ENCODE measurements at places on chromosomes 2 and 18.

DNA sequence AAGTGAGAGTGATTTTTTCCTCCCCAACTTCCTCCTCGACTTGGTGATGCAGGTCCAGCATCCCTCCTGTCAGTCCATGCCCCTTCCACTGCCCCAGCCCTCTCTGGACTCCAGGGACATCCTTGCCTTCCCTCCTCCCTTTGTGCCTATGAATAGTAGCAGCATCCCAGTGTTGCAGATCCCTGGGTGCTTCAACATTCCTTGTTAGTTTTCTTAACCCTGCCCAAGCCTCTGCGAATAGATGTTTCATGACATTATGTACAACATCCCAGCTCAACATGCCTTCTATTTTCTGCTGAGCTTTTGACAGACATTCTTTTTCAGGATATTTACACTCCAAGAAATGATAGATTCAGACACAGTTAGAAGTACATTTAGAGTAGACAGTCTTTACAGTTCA lies 35.3 kb upstream of the CCDC150 start:
- no peak for DNase-seq

- peak; percentile 19 for DNase-seq
These were observed 905 bp upstream of the IAH1 start for GRCh38 chr2:9473308-9473984.

DNA sequence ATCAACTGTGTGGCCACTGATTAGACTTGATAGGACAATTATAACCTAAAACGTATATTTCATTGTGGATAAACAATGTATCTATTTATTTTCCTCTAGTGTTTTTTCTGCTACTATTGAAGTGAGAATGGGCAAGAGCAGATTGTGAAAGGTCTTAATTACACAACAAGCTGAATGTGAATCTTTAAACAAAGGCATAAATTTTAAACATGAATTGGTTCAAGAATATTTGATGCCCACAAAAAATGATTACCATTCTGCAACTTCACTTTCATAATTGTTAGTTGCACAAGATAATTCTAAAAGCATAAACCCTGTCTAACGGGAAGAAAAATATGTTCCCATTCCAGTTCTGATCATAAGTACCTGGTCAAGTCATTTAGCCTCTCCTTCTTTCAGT lies 285.6 kb downstream of the GULP1 start:
- peak; percentile 13 for DNase-seq

DNA sequence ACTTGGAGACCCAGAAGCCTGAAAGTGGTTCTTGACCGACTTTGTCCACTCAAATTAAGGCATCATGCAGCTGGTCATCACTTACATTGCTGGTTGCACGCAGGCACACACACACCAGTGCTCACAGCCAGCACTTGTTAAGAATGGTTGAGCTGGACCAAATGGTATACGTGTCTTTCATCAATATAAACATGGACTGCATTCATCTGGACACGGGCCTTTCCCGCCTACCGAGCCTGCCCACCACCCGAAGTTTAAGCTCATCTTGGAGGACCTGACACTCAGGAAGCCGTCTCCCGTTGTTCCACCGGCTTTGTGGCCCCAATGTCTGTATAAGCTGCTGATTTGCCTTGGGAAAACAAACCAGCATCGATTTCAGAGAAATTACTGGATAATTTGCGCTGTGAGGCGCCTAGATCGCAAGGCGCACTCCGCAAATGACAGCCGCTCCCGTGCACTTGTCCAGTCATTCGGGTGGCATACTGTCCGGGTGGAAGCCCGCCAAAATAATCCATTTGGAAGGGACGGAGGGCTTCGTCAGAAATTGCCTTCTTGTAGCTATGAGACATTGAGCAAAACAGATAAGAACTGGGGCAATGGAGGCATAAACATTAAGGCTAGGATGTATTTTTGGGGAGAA lies 40.1 kb upstream of the AKAIN1 start:
- no peak for DNase-seq

- no peak for DNase-seq
These were observed 831.6 kb upstream of the CHAC2 start for GRCh38 chr2:52936029-52936428.

DNA sequence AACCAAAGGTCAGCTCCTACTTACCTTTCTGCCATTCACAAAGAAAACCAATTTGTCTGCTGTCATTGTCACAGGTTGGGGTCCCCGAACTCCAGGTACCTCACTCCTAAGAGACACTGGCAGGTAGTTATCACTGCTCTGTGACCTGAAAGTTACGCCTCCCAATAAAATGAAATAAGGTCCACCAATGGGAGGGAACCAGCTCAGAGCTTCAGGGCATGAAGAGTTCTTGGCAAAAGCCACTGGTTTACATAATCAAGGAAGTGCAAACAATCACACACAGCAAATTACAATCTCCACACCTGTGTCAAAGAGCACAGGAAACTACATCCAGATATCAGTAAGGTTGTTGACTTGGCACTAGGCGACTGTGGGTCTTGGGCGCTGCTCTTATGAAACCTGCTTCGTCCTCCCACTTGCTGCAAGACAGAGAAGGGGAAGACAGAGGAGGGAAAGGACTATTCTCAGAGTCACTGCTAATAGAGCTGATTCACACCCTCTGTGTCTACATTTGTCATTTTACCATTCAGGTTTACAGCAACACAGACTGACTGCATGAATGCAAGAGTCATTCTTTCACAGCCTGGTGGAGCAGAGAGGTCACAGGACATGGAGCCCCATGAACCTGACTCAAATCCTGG lies at the start of gene XDH:
Gene XDH, minus strand, starts transcription at position 142 of the 641 bp plus-strand sequence. Its CDS starts 76 bp downstream, at position 66.
- DNase-seq = no peak

GRCh38 chr2:137823196-137823595 lies 141.1 kb upstream of the HNMT start:
- DNase-seq = no peak

DNA sequence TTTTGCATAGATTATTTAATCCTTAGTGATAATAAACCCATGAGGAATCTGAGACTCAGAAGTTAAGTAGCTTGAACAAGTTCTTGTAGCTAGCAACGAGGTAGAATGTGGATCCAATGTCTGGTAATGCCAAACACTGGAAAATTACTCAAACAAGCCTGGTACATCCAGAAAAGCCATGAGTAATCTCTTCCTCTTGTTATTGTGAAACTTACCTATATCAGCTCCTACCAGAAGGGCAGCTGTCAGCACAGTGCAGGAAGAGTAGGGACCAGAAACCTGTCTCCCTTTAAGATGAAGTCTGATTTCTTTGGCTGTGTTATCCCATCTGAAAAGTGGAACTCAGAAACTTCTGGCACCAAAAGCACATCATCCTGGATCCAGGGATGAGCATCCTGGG lies 7.7 kb upstream of the SERPINB8 start:
- DNase-seq = no peak

DNA sequence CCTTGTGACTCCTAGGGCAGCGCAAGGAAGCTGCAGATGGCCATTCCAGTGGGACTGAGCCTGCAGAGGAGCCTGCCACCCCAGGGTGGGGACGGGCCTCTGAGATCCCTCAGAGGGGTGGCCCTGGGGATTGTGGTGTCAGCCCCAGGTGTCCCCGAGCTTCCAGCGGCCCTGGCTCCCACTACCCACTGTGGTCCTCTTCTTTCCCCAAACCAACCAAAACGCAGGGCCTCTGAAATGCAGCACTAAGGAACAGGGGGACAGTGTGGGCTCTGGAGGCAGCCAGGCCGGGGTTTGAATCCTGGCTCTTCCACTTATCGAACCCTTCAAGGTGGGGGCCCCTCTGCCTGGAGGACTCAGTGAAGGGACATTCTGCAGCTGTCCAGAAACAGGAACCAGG lies 32.7 kb downstream of the ATOH8 start:
- no peak for DNase-seq

DNA sequence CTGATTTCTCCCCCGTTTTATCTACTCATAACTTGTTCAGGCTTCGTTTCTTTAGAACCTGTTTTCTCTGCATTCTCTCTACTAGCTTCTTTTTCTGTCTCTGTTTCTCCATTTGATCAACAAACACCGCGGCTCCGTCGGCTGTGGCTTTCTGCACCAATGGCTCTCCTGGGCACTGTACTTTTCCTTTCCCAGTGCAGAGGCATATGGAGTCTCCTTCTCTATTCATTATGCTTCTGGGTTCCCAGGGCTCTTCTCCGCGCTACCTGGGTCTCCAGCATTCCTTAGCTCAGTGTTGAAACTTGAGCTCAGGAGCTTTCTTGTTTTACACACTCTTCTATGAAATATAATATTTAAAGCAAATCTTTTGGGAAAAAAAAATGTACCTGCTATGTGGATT lies 196.6 kb upstream of the SOX11 start:
- no peak for DNase-seq

- no peak for DNase-seq
These were observed 178.5 kb downstream of the THADA start for GRCh38 chr2:43417300-43417699.

DNA sequence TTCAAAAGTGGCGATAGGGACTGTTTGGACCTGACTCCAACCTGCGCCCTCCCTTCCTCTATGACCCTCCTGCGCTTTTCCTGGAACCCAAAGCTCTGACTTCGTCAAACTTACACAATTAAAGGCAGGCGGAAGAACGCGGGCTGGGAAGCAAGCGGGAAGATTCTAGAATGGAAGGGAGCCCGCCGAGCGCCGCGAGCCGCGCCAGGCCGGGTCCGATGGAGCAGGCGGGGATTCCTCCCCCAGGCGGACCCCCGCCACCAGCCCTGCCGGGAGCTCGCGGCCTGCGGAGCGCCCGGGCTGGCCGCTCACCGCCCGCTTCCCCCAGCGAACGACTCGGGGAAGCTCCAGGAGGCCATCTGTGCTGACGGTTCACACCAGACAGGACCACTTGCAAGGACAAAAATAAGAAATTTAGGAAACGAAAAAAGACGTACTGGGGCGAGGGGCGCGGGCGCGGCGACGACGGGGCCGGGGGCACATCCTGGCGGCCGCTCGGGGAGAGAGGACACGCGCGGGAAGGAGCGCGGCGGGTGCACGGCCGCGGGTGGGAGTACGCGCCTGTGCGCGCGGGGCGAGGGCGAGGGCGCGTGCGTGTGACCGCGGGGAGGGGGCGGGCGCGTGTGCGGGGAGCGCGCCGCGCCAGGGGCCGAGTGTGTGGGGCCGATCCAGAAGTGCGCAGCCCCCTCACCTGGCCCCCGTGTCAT lies 1.1 kb upstream of the SALL3 start:
- DNase-seq = no peak

DNA sequence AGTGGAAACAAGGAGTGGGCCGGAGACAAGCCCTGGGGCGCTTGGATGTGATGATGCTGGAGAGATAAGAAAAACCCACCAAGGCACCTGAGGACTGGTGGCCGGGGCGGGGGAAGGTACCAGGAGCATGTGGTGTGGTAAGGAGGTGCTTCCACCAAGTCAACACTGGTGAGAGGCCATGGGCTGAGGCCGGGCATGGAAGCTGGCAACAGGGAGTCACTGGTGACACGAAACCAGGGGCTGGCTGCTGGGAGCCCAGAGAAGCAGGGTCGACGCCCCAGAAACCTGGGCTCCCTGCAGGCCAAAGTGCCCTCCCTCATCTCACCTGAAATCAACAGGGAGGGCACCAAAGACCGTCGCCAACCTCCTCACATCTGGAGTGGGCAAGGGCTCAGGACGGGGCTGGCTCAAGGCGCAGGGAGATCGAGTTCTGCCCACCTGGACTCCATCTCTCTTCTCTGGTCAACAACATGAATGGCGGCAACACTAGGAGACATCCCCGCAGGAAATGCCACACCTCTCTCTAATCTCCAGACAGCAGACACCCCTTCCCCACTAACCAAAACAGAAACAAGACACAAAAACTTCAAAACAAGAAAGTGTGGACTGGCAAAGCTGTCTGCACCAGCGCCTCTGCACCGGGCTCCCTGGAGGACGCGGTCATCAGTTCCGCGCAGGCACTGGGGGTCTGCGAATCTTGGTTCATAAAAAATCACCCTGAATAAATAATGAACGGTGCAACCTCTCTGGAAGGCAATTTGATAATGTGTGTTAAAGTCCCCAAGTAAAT lies 185.5 kb downstream of the HDAC4 start:
- no peak for DNase-seq

- no peak for DNase-seq
These were observed 10.8 kb downstream of the IL1RL1 start for GRCh38 chr2:102321941-102322719.

DNA sequence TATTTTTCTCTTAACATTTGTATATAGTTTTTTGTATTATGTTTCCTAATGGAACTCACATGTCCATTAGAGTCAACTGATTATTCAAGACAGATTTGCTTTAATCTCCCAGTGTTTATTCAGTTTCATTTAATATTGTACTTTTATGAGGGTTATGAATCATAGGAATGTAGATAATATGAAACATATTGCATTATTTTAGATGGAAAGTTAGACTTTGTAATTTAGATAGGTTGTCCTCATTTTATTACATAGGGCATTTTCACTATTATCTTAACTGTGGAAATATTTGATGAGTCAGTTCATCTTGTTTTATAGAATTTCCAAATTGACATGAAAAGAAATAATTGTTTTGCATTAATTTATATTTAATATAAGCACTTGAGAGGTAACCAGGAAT lies 240.8 kb downstream of the PLCL1 start:
- peak; percentile 36 for DNase-seq

- DNase-seq = peak; percentile 89
These were observed 92.9 kb downstream of the COL5A2 start for GRCh38 chr2:189086710-189087109.

DNA sequence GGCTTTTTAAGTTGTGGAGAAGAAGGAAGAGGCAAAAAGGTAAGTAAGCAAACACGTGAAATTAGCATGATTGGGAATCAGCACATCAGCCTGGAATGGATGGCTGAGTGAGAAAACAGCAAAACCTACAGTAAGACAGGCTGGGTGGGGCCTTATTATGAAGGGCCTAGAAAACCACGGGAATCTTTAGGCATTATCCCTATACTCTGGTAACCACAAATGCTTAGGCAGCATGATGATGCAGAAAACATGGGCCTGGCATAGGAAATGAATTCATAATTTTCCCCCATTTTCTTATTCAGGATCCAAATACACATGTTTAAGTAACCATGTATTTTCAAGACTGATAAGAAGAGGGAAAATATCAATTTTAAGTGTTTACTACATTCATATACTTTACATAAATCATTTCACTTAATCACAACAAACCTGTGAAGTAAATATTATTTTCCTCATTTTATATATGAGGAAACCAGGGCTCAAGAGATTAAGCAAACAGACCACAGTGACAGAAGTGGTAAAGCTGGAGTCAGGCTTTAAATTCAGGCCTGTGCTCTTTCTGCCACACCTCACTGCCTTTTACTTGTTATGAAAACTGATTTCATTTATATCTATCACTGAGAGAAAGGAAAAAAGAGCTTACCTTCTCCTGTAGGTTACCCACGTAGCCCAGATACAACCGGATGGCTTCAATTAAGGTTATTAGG lies 4.0 kb downstream of the TMEM17 start:
- peak; percentile 82 for DNase-seq

DNA sequence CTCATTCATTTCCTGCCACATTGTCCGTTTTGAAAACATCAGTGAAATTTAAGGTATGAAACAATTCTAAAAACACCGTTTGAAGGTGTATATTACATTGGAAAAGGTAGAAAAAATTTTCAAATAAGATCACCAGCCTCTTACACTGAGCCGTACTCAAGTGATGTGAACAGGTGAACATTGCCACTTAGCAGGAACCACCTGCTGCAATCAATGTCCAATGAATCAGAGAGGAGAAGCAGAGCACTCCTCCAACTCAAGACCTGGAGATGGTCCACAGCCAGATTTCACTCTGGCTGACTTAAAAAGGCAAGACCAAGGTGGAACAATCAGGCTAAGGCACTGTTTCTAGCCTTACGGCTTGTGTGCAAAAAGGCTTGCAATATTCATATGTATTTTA lies 110.3 kb upstream of the TTN start:
- no peak for DNase-seq

- no peak for DNase-seq
These were observed 58.8 kb downstream of the RNF144A start for GRCh38 chr2:6975988-6976387.
